Activated CD4-positive, CD25-positive, alpha-beta regulatory T cell (primary cell): ENCODE measurements at places on chromosomes 16 and 17.

DNA sequence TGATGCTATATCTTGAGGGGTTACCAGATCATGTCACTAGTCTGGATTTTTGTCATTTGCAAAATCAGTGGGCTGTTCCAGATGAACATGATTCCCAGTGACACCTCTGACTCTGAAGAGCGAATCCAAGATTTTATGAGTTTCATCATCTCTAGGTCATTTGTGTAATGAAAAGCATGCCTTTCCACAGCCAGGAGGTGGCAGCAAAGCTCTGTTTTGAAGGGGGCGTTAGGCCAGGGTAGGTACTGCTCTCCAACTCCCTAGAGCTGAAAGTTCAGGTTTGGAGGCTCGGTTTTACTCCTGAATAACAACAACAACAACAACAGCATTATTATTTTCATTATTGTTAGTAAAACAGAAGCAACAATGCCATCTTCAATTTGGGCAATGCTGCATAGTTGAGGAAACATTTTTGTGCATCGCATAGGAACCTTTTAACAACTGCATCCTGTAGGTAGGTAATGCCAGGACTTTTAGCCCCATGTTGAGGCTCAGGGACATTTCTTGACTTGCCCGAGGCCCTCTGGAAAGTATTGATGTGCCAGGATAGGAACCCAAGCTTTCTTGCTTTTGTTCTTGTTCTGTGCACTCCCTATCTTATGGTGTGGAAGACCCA is 77.0 kb downstream of the MYH13 start:
- DNase-seq: no peak

- DNase-seq: no peak
These were observed 14.2 kb downstream of the TERF2 start for GRCh38 chr16:69371564-69371963.

DNA sequence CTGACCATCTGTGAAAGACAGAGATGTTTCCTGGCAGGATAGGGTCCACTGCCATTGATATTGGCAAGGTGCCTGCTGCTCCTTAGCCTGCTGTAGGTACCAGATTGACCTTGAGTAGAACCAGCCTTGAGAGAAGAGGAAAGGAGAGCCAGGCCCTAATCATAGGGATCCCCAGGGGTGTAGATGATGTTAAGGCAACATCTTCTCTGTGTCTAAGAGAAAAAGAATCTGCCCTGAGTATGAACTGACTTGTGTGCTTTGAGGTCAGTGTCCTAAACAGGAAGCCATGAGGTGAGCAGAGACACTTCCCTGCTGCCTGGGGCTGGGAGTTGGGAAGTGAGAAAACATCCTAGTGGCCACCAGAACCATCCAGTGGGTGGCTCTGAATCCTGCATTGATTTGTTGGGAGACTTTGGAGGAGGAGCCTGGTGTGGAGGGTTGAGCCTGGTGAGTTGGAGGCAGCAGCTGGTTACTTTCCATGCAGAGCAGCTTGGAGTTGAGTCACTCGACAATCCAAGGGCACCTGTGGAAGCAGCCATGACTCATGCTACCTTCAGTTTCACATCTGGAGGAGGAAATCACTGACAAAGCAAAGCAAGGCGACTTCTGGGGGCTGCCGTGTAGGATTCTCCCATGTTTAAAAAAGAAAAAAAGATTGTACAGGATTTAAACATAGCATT is 47.8 kb downstream of the BMERB1 start:
- peak; percentile 2 for DNase-seq

- no peak for DNase-seq
These were observed 183.6 kb downstream of the RAB11FIP4 start for GRCh38 chr17:31575043-31575442.

DNA sequence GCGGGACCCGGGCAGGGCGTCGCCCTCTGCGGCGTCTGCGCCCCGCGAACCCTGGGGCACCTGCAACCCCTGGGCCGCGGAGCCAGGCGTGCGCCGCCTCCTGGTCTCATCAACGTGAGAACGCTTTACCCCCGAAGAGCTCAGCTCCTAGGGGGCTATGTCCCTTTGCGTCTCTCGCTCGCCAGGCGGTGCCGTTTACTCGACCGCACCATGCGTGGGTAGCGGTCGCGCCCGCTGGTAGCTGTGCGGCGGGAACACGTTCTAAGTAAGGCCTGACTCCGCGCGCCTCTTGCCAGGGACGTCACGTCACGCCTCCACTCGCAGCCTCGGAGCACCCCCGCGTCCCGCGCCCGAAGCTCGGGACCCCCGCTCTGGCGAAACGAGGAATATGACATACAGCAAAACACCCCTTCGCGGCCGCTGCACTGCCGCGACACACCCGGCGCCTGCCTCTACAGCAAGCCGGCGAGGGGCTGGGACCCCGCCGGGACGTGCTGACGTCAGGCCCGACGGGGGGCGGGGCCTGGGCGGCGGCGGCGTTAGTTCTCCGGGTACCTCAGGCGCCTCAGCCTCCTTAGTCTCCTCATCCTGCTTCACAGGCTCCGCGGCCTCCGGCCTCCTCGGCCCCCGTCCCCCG is at the start of gene RAB11FIP3:
Gene RAB11FIP3 (plus strand): TSS at position 568 of the 637 bp plus-strand sequence. CDS start 358 bp downstream, outside the sequence.
- peak; percentile 74 for DNase-seq

GRCh38 chr17:80664217-80664790 is 119.7 kb downstream of the RPTOR start:
- no peak for DNase-seq

DNA sequence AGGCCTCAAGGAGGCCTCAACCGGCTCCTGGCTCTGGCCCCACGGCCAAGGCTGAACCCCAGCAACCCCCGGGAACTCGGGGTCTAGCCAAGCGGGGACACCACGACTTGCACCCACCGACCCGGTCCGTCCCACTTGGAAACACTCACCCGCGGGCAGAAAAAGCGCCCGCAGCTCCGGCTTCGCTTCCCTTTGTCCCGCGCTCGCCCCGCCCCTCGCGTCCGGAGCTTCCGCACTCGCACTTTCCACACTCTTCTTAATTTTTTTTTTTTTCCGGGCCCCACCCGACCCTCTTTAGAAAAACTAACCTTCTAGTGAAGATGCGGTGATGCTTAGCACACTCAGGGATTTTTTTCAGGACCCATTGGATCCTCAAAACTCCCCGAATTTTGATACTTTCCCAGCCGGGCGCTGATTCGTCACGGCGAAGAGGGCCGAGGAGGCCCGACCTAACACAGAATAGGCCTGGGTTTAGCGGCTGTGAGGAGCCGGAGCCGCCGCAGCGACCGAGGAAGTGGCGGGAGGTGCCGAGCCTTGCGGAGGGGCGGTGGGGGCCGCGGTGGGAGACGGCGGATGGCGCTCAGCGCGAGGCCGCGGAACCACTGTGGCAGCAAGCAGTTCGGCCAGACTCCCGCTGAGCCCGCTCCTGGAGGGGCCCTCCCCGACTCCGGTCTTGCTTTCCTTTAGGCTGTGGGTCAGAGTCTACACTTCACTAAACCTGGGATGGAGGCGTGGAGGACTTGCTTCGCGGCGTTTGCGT is at the start of gene SMARCE1:
Gene SMARCE1 (minus strand): TSS at position 195 of the 760 bp plus-strand sequence. CDS start 2,016 bp downstream, outside the sequence.
- peak; percentile 56 for DNase-seq
